Inflammatory macrophage treated with lipopolysaccharide for 1 hour (primary cell): ENCODE measurements at places on chromosomes 12 and 14.

GRCh38 chr14:68345738-68346137 is 447.1 kb downstream of the ZFP36L1 start:
- no peak for DNase-seq

DNA sequence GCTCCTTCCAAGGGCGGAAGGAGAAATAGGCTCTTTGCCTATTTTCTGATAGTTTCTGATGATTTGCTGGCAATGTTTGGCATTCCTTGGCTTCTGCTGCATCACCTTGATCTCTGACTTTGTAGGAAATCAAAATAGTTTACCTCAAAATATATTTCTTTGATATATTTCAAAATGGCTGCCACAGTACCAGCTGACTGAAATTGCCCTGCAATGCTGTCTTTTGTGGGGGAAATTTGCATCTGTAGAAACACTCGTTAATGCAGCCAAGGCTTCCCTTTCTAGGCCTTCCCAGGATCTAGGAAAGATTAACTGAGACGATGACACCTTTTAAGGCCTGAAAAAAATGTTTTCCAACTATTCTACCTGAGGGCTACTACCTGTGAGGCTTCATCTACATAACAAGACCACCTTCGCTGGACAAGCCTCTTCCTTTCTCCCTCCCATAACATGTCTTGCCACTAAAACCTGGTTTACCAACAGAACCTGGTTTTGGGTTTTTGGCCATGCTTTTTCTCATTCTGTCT is 212.8 kb upstream of the SSTR1 start:
- no peak for DNase-seq

DNA sequence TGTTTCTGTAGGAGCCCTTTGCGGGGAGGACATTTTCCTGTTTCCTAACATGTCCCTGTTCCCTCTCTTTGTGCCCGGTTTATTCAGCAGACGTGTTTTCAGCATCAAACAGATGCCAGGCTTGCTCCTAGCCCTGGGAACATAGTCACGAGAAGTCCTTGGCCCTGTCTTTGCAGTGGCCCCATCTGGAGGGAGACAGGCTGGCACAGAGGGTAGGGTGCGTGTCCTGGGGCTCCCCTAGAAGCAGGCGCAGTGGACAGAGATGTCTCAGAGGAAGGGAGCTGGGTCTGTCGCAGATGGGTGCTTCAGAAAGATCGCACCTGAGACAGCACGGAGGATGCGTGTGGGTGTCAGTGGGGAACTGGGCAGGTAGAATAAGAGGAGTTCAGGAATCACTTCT is 75.0 kb upstream of the DYNC1H1 start:
- DNase-seq: no peak

DNA sequence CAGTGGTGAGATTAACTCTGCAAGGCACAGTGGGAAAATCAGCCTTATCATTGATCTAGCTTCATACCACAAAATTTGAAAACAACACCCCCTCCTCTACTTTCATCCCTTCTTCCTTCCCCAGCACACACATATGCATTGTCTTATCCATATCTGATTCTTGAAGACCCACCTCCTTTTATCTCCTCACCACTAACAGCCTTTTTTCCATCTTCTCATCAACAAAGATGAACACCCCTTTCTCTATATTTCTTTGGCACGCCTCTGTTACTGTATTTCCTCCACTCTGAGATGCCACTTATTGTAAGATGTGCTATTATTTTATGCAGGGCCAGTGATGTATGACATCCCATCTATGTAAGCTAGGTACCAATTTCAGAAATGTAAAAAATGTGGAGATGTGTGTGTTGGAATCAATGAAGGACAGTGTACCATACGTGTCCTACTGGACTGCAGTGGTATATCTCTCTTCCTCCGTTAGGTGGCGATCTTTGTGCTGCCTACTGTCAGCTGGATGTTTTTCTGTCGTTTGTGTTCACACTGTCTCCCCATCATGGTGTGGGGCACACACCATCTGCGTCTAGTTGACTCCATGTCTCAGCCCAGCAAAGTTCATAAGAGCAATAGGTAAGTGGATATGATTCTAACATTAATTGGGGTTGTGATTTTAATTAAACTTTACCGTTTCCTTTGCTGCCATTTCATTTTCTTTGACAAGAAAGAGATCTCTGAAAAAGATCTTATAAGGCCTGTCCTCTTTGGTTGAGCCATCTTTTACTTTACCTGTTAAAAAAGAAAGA is 24.0 kb downstream of the CCDC38 start:
- DNase-seq: peak; percentile 36

GRCh38 chr12:122835750-122836026 is 431 bp downstream of the HIP1R start:
- DNase-seq: no peak

GRCh38 chr12:62335796-62336195 is 75.6 kb downstream of the USP15 start:
- no peak for DNase-seq

- no peak for DNase-seq
Measured at GRCh38 chr14:106766145-106766544, 1239.8 kb downstream of the TMEM121 start.
